ENCODE measurements at places on chromosomes 5 and 9.
A peak's percentile ranks its signal among the peaks of the same experiment; 100 is the strongest.

- DNase-seq, result no peak
Observed at GRCh38 chr5:170484459-170484831, 19.4 kb upstream of the KCNIP1 start.

DNA sequence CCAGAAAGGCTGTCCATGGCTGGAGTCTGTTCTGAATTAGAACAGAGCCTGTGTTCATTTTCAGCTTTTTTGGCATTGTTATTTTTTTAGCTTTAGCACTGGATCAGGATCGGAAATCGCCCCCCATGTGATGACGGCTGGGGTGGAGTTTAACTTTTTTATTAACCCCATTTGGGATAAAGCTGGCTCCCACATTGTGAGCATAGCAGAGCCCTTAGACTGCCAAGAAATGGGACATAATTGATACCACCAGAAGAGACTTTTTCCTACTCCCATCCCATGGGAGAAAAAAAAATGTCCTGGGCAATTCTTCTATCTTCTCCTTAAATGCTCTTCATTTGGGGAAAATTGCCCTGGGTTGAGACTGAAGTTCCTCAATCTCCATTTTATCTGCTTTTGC lies 52.4 kb downstream of the SLIT3 start:
- no peak for DNase-seq

DNA sequence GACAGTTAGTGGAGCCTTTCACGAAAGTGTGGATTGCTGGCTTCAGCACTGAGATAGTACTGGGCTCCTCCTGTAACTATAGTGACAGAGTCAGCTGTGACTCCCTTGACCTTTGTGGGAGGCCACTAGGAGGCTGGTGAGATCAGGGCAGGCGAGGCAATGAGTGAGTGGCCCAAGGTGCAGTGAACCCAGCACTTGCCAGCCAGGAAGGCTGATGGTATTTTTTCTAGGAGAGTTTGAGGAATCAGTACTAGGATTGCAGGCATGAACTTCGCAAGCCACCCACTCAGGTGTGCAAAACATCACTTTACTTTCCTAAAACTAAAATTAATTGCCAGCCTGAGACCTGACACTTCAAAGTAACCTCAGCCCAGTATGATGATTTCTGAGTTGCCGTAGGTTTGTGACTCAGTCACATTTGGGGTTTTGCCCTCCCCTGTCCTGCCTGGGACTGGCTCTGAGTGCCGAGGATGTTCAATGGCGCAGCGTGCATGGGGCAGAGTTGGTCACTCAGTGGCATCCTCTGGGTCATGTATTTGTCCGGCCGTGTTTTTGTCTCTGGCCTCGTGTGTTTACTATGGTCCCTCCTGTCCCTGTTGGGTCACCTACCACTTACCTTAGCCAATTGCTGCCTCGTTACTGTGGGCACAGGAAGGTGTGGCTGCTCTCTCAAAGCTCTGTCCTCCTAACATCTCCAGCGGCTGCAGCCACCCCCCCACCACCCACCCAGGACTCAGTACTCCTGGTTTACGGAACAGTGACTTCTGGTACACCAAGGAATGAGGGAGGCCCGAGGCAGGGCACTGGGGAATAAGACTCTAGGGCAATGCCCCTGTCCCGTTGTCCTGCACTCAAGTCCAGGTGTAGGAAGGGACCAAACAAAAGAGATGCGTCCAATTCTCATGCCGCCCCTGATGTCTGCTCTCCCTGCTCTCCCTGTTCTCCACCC lies 67.2 kb downstream of the IL31RA start:
- no peak for DNase-seq

DNA sequence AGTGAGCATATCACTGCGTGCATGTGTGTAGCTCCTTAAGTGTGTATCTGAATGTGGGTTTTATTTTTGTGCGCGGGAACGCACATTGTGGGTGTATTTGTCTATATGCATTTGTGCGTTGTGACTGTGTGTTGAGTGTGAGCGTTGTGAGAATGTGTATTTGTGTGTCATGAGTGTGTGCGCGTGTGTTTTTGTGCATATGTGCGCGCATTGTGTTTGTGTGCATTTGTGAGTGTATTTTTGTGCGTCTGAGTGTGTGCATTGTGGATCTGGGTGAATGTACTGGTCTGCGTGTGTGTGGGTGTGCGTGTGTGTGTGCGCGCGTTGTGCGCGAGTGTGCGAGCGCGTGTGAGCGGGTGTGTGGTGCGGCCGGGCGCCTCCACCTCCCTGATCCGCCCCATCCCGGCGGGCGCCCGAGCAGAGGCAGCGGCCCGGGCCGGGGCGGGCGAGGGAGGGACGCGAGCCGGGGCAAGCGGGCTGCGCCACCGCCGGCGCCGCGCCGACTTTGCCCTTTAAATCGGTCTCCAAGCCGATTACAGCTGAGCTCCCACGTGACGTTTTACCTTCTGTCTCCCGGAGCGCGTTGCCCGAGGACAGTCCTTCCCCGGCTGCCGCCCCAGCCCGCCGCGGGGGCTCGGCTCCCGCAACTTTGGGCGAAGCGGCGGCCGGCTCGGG lies at the start of gene RASGRF2:
RASGRF2 (plus strand) TSS at position 596 of the 675 bp plus-strand sequence. CDS start 376 bp downstream, outside the sequence.
- DNase-seq, result no peak

DNA sequence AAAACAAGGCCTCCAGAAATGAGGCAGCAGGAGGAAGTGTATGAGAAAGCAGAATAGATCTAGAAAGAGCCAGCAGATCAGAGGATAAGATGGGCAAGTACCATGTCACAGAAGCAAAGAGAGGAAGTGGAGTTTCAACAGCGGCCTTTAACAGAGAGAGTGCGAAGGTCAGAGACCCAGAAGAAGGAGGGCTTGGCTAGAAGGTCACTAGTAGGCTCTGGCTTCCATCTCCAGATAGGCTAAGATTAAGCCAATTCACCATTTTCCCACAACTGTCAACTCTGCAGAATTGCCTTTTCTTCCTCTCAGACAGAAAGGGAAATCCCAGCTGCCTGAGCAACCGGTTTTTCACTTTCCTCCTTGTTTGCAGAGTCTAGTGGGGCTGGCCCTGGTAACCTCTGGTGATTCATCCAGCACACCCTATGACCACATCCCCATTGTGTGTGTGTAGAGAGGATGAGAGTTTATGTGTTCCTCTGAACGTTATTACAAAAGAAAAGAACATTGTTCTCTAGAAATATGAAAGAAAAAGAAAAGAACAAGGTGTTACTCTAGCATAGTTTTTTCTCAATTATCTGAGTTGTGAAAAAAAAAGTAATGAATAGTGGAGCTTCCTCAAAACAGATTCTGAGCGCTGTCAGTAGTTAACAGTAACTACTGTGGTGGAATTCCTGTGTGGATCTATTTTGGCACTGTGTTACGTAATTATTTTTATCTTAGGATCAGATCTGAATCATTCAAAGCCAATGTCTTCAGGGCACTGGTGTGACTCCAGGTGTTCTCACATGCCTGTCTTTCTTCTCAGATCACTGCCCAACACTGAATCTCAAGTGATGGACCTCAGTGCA lies 220.4 kb downstream of the ARRDC3 start:
- DNase-seq, result peak; percentile 82

GRCh38 chr9:29060041-29060440 lies 1486.8 kb upstream of the C9orf72 start:
- no peak for DNase-seq

- no peak for DNase-seq
Observed at GRCh38 chr5:39569857-39570256, 145.1 kb upstream of the DAB2 start.

DNA sequence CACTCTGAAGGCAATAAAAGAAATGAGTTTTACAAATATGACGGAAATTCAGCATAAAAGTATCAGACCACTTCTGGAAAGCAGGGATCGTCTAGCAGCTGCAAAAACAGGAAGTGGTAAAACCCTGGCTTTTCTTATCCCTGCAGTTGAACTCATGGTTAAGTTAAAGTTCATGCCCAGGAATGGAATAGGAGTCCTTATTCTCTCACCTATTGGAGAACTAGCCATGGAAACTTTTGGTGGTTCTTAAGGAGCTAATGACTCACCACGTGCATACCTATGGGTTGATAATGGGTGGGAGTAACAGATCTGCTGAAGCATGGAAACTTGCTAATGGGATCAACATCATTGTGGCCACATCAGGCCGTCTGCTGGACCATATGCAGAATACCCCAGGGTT lies 93.5 kb upstream of the RGMB start:
- no peak for DNase-seq

GRCh38 chr9:14318934-14319580 lies 5.1 kb upstream of the NFIB start:
- DNase-seq, result no peak

- no peak for DNase-seq
Observed at GRCh38 chr5:142082182-142082781, 26.3 kb upstream of the NDFIP1 start.

DNA sequence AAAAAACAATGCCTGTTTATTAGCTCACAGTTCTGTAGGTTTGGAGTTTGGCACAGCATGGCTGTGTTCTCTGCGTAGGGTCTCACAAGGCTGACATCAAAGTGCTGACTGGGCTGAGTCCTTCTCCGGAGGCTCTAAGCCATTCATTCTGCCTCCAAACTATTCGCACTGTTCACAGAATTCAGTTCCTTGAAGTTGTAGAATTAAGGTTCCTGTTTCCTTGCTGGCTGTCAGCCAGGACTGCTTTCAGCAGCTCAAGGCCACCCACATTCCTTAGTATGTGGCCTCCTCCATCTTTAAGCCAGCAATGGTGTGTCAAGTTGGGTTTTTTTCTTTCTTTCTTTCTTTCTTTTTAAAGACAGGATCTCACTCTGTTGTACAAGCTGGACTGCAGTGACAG lies 161.9 kb downstream of the CDH6 start:
- DNase-seq, result no peak

DNA sequence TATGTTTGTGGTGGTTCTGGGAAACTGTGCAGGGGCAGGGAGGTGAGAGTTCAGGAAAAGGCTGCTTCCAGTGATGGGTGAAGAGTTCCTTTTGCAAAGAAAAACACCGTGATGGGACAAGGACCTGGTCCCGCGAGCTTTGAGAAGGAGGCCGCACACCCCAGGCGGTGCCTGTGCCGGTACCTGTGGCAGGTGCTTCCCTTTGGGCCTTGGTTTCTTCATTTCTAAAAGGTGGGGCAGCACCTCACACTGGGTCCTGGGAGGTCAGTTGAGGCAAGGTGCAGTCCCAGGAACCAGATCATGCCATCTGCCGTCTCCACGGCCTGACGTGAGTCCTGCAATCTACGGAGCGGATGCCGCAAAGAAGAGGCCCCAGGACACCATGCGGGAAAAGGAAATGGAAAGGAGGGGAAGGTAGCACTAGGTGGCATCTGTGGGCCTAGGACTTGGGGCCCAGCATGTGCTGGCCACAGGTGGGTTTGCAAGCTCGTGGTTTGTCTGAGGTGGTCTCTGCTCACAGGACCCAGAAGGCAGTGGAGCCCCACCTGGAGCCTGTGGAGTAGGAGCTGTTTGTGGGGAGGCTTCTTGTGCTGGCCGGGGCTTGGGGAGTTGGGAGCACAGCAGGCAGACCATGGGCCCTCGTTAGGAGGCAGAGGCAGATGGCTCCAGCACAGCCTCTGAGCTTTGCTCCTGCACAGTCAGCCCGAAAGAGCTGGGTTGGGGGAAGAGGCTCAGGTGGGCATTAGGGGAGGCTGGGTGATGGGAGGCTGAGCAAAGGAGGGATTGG lies 131.6 kb downstream of the CACNA1B start:
- peak; percentile 54 for DNase-seq

DNA sequence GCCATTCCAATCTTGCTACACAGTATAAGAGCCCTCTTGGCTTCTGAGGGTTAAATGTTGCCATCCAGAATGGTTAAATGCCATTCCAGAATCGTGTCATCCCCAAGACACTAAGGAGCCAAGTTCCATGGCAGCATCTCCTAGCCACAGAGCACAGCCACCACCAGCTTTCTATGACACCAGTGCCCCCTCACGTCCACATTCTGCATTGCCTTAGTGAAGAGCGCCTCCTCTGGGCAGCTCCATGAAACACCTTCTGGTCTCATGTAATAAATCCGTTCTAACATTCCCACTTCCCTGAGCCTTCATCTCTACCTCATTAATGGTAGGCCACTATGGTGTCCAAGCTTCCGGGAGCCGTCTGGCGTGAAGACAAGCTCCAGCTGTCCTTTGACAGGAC lies 12.4 kb downstream of the CBY3 start:
- DNase-seq, result no peak

DNA sequence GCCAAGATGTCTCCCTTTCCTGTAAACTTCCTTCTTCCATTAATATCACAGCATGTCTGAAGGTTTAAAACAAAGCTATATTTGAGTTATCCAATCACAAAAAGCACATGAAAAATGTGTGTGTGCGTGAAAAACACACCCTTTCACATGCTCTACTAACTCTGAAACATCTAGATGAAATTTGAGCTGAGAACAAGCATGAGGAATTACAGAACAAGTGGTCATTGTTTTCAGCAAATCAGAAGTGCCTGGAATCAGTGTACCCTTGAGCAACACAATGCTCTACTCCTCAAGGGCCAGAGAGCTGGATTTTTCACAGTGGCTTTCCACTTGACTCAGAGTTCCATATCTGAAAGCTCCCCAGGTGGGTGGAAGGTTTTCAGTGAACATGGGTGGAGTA lies 255.9 kb downstream of the PSAT1 start:
- DNase-seq, result no peak

- DNase-seq, result no peak
Observed at GRCh38 chr5:144120661-144121180, 49.7 kb downstream of the YIPF5 start.

- no peak for DNase-seq
Observed at GRCh38 chr5:17966640-17967402, 332.6 kb downstream of the TAF11L14 start.

GRCh38 chr5:665541-665955 lies 27.6 kb downstream of the TPPP start:
- DNase-seq, result no peak

- DNase-seq, result no peak
Observed at GRCh38 chr9:36258996-36259533, 817 bp upstream of the GNE start.

DNA sequence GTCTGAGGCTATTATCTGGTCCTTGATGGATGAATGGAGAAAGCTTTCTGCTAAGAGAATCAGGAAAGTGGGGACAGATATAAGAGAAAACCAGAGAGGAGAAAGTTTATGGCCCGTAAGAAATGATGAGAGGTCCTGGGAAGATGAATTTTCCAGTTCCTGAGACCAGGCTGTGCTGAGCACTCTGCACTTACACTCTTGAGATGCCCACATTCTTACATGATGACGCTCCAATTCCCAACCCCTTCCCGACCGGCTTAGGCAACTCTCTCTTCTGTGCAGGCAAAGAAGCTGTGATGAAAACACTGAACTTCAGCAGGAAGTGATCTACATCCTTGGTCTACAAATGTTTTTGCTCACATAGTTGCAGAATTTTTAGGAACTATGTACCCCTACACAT lies 417.0 kb downstream of the ARHGEF28 start:
- DNase-seq, result no peak

- no peak for DNase-seq
Observed at GRCh38 chr9:91253488-91253887, 108.2 kb downstream of the AUH start.

DNA sequence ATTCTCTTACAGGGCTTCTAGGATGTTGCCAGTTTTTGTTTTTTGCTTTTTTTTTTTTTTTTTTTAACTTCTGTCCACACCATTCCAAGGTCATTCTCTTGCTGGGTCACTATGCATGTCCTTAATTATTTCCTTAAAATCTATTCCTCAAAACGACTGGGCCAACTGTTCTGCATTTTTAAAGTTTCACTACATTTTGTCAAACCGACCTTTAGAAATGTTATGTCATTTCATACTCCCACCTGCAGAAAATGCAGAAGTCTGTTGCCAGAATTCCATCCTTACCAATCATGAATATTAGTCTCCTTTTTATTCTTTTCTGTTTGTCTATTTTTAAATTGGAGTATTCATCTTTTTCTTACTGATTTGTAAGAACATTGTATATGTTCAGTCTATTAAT lies 295.5 kb downstream of the ZSWIM6 start:
- DNase-seq, result no peak
